ENCODE measurements at places on chromosomes 3 and 15. TPM values are rescaled to one million over a fixed set of nuclear protein-coding genes. Genes with fewer than 3 reads are reported as not detected.

The TWF2 gene
- 59.7 TPM for total RNA-seq

DNA sequence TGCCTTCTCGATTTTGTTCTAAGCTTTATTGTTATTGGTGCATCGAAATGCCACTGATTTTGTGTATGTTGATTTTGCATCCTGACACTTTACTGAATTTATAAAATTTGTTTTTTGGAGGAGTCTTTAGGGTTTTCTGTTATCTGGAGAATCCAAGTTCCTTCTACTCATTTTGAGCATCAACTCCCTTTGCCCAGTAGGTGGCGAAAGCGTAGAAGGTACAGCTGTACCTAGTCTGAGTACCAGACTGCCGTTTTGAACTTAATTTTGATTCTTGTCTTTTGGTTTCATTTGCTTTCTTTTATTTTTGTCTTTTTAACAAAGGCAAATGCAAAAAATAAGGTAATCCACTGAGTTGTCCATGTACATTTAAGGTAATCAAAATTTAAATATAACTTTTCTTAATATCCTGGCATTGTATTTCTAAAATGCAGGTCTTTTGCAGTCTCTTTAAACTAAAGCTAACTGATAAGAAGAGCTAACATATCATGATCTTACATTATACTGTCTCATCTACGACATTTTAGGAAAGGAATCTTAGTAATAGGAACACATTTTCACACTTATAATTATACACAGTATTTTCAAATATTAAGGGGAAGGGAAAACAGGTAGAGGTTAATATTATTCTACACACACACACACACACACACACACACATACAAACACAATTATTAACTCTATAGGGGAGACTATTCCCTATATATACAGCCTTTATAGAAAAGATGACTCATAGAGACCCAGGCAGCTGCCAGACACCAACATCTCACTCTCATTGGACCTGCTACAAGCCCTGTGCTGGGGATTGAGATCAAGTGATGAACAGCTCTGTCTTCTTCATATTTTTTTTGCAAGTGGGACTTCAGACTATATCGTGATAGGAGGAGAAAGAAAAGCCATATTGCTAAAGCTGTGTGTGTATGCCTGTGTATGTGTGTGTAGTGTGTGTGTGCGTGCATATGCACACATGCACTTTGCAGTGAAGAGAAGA lies 71.8 kb downstream of the SYNPR start:
- peak; percentile 75 for DNase-seq

- DNase-seq: no peak
Measured at GRCh38 chr15:70625438-70625837, 137.9 kb downstream of the UACA start.

GRCh38 chr3:24598695-24599470 lies 104.2 kb upstream of the THRB start:
- DNase-seq: no peak

GRCh38 chr15:77053709-77054108 lies 17.2 kb downstream of the TSPAN3 start:
- no peak for DNase-seq

DNA sequence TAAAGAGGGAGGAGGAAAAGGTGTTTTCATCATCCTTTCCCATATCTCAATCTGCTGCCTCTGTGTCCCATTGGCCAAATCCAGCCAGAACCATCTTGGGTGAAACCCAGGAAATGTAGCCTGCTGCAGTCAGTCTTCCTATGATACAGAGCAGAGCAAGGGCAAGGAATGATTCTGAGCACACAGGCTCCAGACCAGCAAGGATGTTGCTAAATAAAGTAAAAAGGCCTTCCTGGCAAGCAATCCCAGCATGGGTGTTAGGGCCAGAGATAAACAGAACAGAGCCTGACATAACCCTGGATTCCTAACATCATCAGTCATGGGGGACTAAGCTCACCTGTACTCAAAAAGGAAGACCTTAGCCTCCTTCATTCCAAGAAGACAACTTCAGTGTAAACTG lies 90.7 kb upstream of the AGTR1 start:
- no peak for DNase-seq

DNA sequence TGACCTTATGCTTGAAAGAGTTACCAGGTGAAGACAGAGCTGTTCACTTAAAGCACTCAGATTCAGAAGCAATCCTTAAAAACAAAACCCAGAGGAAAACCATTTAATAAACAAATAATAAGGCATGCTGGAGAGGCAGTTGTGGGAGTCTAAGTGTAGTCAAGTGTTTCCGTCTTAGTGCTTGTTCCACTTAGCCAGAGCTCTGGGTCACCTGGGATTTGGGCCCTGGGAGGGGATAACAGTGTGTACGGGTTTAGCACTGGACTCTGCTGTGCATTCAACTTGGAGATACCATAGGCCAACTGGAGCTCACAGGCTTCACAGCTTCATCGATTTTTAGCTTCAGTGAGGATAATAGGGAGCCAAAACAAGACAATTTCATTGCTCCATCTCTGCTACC lies 444.6 kb downstream of the CNTN4 start:
- DNase-seq: no peak

Data from SK-MEL-5 (cell line).